ENCODE measurements at places on chromosomes 16 and 17.

- no peak for DNase-seq
These were observed 5.3 kb downstream of the KDM6B start for GRCh38 chr17:7839190-7839875.

- no peak for DNase-seq
These were observed 1345.8 kb downstream of the CDH11 start for GRCh38 chr16:63776034-63776433.

DNA sequence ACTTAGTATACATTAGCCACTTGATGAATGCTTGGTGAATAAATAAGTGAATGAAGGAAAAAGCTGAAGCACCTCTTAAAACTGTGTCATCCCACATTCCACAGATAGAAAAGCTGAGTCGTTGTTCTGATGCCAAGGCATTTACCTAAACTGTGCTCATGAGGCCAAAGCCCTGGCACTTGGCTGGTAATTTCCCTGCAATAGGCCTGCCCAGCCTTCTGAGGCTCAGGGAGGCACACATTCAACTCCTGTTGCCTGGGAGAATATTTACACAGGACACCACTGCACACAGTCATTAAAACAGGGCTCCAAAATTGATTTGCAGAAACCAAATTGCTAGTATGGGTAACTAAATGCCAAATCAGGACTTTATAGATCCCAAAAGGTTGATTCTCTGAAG lies 333.0 kb upstream of the C16orf82 start:
- no peak for DNase-seq

GRCh38 chr17:59572301-59572924 lies 7.0 kb downstream of the DHX40 start:
- DNase-seq: no peak

DNA sequence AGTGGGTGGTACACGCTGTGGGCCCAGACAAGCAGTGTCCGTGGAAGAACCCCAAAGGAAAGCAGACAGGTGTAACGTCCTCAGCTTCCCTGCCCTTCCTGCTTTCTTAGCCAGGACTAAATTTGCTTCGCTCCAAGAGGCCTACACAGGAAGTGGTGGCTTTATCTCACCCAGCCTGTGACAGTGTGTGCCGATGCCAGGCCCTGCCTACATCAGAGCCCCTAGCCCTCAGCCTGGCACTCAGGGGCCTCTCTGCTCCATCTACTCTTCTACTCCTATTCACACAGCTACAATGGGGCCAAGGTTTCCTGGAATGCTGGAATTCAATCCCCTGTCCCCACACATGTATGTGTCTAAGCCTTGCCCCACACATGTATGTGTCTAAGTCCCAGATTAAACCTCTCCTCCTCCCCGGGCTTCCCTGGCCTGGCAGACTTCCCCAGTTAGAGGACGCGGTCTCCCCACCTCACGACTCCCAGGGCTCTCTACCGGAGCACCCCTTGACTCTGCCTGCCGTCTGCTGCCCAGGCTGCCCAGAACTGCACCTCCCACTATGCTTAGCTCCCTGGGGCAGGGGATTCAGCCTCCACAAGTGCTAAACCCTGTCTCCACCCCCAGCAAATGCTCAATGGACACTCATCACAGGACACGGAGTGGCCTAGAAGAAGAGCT lies 8.2 kb downstream of the PGAP3 start:
- DNase-seq: no peak

DNA sequence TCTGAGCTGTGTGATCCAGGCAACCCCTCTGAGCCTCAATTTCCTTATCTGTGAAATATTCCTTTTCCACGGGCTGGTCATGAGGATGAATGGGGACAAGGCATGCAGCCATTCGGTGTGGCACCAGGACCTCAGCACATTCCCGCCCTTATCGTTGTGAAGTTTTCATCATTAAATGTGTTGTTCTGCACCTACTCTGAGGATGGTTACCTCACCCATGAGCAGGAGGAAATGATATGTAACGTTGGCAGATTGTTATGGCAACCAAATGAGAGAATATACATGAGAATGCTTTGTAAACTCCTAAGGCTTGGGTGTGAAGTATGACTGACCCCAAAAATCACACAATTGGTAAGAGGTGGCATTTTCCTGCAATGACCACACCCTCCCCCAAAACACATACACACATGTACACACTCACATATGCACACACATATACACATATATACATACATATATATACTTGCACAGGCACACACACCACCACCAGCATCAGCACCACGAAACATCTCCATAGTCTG lies 39.5 kb downstream of the SMARCE1 start:
- no peak for DNase-seq

DNA sequence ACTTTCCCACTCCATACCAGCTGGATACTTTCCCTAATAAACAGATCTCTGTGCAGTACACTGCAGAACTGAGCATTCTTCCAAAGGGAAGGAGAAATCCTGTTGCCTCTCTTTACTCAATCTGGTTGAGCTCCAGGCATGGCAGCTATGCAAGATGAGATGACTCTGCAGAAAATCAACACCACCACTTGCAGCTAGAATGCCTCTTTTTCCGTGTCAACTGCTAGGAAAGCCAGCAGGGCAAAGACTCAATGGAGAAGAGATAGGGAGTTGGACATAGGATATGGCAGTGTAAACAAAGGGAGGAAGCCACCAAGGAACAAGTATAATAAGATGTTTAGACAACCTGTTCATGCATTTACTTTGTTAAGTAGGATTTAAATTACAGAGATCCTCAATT lies 40.4 kb upstream of the CORO6 start:
- no peak for DNase-seq

DNA sequence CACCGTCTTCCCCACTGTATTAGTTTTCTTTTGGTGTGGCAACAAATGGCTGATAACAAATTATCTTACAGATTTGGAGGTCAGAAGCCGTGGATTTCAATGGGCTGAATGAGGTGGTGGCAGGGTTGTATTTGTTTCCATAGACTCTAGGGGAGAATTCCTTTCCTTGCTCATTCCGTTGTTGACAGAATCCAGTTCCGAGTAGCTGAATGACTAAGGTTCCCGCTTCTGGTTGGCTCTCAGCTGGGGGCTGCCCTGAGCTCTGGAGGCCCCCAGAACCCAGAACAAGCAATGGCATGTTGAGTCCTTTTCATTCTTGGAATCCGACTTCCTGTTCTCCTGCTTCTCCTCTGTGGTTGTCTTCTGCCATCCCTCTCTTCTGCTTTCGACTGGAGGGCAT lies 280.4 kb downstream of the SNX29 start:
- DNase-seq: no peak

DNA sequence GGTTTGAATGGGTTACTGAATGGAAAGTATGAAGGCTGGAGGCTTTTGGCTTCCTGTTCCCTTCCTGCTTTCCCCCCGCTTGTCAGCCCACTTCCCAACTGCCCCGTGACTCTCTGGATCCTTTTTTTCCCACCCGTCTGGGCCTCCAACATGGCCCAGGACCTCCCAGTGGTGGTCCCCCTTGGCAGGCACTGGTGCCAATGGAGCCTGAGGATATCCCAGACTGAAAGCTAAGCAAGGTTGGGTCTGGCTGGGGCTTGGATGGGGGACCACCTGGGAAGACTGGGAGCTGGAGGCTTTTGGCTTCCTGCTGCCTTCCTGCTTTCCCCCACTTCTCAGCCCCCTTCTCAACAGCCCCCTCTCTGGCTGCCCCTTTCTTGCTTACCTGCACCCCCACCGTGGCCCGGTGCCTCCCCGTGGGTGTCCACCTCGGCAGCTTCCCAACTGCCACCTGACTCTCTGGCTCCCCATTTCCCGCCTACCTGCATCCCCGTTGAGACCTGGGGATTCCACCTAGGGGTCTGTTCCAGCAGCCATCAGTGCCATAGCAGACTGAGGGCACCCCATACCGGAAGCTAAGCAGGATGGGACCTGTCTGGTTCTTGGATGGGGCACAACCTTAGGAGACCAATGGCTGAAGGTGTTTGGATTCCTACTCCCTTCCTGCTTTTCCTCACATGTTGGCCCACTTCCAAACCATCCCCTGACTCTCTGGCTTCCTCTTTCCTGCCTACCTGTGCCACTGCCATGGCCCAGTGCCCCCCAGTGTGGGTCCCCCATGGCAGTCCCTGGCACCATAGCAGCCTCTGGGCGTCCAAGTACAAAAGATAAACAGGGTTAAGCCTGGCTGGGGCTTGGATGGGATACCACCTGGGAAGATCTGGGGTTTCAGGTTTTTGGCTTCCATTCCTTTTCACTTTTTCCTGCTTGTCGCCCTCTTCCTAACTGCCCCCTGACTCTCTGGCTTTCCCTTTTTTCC lies 2295.3 kb downstream of the TP53TG3F start:
- no peak for DNase-seq

DNA sequence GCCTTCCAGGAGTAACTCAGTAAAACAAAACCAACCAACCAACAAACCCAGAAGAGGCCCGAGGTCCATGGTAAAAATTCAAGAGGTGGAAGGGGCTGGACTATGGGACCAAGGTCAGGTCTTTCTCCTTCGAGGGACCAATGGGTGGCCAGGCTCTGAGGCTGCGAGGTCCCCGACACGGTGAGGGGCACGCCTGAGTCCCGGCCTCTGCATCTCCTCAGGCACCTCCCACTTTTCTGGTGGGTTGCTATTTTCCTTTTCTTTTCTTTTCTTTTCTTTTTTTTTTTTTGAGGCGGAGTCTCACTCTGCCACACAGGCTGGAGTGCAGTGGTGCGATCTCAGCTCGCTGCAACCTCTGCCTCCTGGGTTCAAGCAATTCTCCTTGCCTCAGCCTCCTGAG lies 18.0 kb downstream of the CD7 start:
- no peak for DNase-seq

- no peak for DNase-seq
These were observed 97.5 kb upstream of the ASIC2 start for GRCh38 chr17:33390479-33391176.

GRCh38 chr17:58913971-58914769 lies 158.5 kb downstream of the PPM1E start:
- DNase-seq: no peak

DNA sequence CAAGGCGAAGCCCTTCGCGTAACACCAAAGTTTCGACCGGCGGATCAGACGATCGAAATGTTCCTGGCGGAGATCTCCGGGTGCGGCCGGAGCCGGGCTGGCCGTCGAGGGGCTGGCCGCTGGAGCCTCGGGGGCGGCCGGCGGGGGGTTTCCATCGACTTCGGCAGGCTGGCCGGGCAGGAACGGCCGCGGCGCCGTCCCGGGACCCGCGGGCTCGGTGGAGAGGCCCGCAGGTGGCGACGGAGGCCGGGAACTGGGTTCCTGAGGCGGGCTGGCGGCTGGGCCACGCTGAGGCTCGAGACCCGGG lies 1.1 kb downstream of the EPOP start:
- no peak for DNase-seq

DNA sequence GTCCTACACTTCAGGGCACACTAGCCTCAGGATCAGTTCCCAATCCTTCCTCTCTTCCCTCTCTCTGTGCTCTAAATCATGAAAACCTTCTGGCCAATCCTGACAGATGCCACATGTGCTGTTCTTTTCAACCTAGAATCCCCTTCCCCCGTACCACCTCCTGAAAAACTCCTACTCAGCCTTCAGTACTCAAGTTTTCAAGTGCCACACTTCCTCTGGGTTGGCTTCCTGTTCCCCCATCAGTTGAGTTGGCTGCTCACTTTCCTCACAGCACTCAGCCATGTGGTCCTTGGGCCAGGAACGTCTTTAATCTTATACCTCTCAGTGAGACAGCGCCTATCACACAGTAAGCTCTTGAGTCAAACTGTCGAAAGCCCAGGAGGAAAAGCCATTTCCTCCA lies 3.3 kb downstream of the ASPHD1 start:
- DNase-seq: no peak

DNA sequence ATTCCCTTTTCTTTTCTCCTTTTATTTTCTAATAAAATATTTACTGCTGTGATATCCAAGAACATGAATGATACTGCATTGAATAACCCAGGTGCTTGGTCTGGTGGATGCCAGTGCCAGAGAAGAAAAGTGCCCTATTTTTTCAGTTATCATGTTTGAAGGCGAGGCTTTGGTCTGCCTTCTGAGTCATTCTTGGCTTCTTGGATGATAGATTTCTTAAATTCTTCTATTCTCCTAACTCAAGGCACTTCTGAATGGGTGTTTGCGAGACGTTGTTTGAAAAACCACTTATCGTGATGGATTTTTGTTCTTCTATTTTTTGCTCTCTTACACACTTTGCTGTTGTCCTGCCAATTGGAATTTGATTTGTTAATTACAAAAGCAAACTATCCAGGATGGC lies 66.7 kb downstream of the FTO start:
- no peak for DNase-seq

DNA sequence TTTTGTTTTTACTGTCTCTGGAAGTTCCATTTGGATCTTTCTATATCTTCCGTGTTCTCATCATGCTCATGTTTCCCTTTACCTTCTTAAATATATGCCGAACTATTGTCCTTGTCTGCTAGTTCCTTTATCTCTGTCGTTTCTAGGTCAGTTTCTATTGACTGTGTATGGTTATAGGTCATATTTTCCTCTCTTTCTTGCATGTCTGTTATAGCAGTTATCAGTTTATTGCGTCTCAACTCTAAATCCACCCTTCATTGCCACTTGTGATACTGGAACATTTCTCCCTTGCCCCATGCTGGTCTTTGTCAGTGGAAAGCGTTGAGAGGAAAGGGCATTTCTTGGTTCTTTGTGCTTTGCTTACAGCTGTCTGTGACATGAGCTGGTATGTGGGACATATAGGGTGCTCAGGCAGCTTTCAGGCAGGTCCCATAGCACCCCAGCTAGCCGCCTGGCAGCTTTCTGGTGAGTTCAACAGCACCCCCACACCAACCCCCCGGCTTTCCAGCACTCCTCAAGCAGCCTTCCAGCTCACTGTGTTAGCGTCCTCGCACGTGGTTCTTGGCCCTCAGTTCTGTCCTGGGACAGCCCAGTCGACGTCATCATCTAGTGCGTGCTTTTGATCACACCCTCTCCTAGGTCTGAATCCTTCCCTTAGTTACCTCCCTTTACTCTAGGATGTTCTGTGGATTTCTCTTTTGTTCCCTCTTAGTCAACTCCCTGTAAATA lies 15.4 kb upstream of the DNASE1 start:
- no peak for DNase-seq

DNA sequence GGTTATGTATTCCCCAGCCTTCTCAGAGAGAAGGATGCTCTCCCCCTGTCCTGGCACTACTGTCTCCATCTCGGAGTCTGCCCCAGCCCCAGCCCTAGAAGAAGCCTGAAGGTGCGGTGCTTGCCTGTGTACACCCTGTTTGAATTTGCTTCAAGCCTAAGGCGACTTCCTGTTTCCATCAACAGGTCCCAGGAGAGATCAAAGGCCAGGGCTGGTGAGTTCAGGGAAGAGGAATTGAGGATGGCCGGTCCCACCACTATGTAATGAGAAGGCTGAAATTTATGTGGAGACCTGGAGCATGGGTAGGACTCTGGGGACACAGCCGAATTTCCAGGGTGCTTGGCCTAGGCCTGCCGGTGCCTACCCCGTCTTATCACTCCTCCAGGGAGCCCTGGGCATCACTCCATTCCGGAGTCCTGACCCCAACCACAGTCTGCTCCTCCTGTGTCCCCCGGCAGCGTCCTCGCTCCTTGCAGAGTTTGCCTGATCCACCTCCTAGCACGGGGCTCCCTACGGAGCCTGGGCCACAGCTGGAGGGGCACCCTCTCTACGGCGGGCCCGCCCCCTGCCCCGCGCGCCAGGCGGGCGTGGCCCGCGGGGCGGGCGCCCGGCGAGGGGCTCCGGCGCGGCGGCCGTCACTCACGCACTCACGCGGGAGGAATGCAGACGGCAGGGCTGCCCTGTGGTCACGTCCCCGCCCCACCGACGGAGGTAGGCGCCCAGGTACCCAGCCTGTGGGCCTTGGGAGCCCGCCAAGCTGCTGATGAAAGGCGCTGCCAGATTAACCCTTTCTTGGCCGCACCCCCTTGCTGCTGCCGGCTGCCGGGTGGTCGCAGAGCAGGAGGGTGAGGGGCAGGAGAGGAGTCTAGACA lies 53.8 kb upstream of the TAC4 start:
- no peak for DNase-seq

All from activated naive CD4-positive, alpha-beta T cell (primary cell).